ENCODE measurements at places on chromosomes 5 and 9.

GRCh38 chr5:32022638-32023037, 151.5 kb downstream of the GOLPH3 start:
- no peak for DNase-seq

- DNase-seq: no peak
Measured at GRCh38 chr9:2024888-2025782, 10.0 kb downstream of the SMARCA2 start.

- DNase-seq: no peak
Measured at GRCh38 chr5:41793141-41793770, 77.0 kb downstream of the OXCT1 start.

DNA sequence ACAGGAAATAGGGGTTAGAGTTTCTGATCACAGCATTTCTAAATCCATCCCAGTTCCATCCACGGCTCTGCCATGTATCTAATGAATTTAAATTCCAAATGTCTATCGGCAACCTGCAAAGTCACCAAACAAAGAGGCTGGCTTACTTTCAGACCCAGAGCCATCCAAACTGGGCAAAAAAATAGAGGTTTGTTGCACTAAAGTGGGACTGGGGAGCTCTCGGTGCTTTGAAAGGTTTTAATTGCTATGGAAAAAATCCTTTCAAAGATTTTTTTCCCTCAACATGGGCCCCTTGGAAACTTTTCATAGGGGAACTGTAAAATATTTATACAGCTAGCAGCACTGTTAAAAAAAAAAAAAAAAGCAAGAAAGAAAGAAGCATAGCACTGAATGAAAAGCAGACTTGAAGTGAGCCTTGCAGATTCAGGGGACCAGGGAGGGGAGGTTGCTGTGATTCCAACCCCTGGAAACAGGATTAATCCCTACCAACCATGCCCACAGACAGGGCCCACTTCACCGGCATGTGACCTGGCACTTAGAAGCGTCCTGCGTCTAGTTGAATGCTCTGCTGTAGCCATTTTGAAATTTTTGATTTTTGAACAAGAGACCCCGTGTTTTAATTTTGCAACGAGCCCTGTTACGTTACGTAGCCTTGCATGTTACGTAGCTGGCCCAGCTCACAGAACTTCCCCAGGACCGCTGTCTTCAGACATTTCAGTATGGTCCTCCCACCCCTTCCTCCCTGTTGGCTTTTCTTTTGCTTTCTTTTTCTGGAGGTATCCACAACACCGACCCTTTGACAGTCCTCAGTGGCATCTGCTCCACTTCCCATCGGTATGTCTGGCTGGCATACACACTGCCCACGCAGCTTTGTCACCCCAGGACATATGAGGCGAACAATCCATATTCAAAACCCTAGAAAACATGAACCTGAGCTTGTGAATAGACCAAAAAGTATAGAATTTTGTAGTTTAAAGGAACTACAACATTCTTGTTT, 105.3 kb upstream of the NFIB start:
- DNase-seq: no peak

DNA sequence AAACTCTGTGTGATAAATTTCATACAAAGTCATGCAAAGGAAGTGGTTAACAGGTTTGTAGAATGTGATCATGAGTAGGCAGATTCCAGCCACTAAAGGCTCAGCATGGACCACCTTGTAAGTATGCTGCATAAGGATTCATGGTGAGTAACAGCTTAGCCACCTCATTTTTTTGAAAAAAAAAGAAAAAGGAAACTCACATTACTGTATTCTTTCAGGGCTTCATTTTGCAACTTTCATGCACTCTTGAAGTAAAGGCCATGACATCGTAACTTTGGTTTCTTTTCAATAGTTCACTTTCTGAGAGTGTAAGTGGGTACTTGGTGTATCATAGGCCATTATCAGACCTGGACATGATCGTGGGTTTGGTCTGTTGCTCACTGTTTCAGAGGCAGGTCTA, 175.1 kb downstream of the PCSK1 start:
- DNase-seq: no peak

DNA sequence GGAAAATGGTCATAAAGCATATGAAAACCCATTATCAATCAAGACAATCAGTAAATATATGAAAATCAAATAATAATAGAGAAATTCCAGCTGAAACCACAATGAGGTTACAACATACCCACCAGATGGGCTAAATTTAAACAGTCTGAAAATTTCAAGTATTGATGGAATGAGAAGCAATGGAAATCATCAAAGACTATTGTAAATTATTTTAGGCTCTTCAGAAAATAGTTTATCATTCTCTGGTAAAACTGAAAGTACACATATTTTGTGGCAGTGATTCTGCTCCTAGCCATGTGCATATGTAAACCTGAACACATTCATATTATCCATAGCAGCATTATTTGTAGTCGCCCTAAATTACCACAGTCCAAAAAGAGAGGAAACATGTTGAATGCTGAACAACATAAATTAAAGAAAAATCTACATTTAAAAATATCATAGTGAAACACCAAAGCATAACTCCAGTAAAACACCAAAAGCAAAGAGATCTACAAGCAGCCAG, 215.3 kb downstream of the PRELID2 start:
- no peak for DNase-seq

- no peak for DNase-seq
Measured at GRCh38 chr5:95471487-95471886, 80.3 kb downstream of the FAM81B start.

DNA sequence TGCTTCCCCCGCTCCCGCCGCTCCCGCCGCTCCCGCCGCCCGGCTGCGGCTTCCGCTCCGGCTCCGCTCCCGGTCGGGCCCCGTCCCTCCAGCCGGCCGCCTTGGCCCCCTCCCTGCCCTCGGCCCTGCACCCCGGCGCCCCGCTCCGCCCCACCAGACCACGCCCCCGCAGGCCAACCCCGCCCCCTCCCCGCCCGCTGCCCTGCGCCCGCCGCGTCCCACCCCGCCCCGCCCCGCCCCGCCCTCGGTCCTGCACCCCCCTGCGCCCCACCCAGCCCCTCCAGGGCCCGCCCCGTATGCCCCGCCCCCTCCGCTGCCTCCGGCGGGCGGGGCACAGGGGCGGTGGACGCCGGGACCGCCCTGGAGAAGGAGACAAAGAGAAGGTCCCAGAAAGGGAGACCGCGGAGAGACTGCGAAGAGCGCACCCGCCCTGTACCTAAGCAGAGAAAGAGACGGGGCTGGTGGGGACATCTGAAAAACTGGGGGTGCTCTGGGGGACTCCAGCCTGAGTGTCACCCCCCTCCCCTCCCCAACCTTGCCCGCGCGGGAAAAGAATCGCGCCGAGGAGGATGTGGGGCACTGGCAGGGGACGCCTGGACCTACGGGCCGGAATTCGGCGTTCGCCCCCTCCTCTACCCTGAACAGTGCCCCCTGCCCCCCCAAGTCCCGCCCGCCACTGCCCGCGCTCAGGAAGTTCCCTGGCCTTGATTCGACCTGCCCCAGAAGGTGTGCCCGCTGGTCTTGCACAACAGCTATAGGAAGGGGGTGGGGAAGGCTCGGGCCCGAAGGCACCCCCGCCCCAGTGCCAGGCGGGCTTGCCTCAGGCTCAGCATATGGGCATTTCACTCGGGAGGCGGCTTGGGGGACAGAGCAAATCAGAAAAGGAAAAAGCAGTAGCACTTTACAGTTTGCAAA, 42.8 kb upstream of the STXBP1 start:
- peak; percentile 55 for DNase-seq

GRCh38 chr5:149445739-149446369, 66.8 kb upstream of the IL17B start:
- no peak for DNase-seq

DNA sequence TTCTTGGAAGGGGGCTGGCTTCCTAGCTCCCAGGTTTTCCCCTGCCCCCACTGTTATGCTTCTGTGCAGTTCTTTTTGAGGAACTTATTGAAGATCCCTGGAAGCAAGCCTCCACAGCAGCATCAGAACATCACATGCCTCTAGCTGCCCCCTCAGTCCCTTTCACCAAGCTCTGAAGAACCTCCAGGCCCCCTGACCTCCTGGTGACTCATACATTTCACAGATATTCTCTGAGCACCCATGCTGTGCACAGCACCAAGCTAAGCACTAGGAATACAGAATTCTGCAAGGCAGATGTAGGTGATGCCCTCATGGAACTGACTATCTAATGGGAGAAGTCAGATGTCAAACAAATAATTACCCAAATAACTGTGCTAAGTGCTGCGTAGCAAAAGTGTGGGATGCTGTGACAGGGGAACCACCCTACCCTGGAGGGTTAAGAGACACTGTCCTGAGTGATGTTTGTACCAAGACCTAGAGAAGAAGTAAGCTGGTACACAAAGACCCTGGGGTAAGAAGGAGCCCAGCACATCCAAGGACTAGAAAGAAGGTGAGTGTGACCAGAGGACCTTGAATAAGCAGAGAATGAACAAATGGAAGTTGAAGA, 213.7 kb upstream of the NR4A3 start:
- no peak for DNase-seq

DNA sequence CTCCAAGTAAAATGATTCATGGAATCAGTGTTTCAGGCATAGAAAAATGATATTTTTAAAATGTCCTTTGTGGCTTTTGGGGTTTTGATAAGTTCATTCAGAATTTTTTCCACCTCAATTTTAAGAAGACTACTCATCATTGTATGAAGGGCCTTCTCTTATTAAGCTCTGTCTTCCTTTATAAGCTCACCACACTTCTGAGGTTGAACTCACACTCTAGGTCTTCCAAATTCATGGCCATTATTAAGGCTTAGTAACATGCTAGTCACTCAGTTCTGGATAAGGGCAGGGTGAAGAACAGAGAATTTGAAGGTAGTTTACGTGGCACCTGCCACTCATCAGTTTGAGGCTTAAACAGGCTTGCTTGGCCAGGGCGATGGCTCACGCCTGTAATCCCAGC, 4.2 kb downstream of the MELK start:
- no peak for DNase-seq

- no peak for DNase-seq
Measured at GRCh38 chr5:33941090-33941489, 4.9 kb downstream of the RXFP3 start.

- DNase-seq: no peak
Measured at GRCh38 chr9:109166171-109166770, 778 bp downstream of the FRRS1L start.

Measured in stimulated activated CD8-positive, alpha-beta memory T cell treated with anti-CD3 and anti-CD28 coated beads, Interleukin-4, amount 100 ng/mL, for 4 hours (primary cell).